ENCODE measurements at places on chromosomes 3 and 15. TPM values are rescaled to one million over a fixed set of nuclear protein-coding genes. Genes with fewer than 3 reads are reported as not detected.

Gene POLQ
- 0.30 TPM for total RNA-seq

DNA sequence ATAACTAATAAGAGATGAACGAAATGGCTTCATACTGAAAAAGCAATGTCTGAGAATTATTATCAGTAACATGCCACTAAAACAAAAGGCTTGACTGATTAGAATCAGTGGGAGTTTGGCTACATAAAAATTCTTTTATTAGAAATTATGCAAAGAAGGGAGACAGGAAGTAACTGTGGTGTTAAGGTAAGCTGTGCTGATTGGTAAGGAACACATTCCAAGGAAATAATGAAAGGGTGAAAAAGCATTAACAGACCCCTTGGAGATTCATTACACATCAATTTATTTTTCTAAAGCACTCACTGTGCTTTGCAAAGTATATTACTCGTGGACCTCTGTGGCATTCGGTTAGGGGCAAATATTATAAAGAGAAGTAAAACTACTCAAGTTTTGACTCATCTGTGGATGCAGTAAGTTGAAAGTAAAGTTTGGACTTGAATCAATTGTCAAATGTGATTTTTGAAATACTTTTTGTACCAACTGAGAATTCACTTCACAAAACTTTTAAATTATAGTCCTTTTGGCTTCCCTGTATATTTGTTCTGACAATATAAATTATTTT is 176.1 kb upstream of the ZPLD1 start:
- H3K27ac ChIP-seq = no peak overlapping the region
- no peaks in the 10 kb centered on the region for H3K4me1 ChIP-seq
- no peak for DNase-seq
- H3K27me3 ChIP-seq = no peaks in the 10 kb centered on the region
- no peaks in the 10 kb centered on the region for H3K36me3 ChIP-seq
- H3K4me3 ChIP-seq = no peak overlapping the region

Gene CHP1
- 25.5 TPM for total RNA-seq

Gene PIERCE2
- total RNA-seq = not detected

DNA sequence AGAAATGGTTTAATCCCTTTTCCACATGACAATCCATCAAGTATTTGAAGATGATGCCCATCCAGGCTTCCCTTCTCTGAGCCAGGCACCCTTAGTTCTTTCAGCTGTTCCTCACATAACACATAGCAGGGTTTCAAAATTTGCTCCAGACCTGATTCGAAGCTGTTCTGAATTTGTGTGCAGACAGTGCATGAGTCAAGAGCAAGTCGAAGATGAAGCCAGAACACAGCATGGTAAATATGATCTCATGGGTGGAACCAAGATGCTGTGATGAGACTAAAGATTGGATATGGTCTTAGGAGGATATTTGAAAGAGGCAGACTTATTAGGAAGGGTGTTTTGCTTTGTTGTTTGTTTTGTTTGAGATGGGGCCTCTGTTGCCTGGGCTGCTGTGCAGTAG is 32.6 kb upstream of the PDE8A start:
- DNase-seq = no peak
- no peak overlapping the region for H3K4me3 ChIP-seq
- no peaks in the 10 kb centered on the region for H3K36me3 ChIP-seq
- H3K27ac ChIP-seq = no peak overlapping the region

DNA sequence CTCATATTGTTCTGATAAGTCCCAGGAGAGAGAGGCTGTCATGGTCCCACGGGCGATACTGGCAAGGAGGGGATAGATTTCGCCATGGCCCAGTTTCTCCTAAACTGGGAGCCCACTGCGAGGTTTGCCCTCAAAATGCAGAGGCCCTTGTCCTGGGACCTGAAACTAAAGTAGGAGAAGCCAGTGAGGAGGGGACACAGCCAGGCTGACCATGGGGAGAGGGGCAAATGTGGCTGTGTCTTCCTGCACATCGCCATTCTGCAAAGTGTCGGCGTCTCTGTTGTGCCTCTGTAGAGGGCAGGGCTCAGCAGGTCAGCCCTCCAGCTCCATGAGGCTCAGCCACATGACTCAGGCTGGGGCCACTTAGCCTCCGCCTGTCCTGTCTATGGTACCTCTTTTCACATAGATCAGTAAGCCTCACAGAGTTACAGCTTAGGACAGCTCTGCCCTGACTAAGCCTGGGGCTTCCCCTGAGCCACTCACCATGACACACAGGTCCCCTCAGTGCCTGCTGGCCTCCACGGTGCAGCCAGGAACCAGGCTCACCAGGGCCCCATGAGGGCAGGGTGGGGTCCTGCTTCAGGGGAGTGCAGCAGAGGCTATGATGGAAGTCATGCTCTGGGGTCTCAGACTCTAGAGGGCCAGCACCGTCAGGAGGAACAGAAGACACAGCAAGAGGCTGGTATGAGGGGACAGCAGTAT is 28.6 kb upstream of the PLXNA1 start:
- no peaks in the 10 kb centered on the region for H3K36me3 ChIP-seq

Gene CNTN4
- total RNA-seq = not detected

DNA sequence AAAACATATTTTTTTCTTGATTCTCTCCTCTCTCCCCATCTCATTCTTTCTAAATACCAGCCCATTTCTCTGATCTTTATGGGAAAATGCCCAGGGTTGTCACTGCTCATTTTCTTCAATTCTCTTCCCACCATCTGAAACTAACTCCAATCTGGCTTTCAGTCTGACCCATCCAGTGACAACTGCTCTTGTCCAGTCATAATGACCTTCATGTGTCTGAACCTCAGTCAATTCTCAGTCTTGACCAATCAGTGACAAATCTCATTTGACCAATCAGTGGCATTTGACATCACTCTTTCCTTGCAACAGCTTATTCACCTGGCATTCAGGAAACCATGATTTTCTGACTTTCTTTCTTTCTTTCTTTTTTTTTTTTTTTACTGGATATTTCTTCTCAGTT is 15.1 kb downstream of the VEPH1 start:
- H3K27me3 ChIP-seq = no peaks in the 10 kb centered on the region
- DNase-seq = no peak
- no peak overlapping the region for H3K4me3 ChIP-seq
- H3K27ac ChIP-seq = no peak overlapping the region

DNA sequence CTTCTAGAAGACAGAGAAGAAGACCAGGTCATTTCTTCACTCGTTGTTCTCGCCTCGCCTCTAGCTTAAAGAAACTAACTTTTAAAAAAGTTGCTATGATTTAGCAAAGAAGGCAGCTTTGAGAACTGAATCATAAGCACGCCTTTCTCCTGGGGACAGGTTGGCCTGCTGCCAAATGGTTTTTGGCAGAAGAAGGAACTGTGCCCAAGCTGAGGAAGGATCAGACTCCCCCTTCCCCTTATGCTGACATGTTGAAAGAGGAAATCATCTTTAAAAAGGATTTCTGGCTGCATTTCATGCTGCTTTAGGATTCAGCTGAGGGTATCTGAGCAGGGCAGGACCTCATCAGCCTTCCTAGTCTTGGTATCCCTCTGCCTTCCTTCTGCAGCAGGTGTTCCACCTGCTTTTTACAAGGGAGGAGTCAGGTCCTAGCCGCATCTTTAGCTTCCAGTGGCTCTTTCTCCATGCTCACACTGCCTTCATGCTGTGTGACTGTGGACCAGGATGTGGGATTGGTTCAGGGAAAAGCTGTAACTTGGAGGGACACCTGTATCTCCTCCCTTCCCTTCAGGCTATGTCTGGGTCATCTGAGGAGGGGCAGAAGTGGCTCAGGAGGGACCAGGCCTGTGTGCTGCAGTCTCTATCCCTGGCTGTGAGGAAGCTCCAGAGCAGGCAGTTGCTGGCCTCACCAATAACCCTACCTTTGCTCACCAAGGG is 34.1 kb upstream of the HACD2 start:
- no peak for DNase-seq
- no peaks in the 10 kb centered on the region for H3K27me3 ChIP-seq
- no peaks in the 10 kb centered on the region for H3K36me3 ChIP-seq
- no peaks in the 10 kb centered on the region for H3K4me1 ChIP-seq
- H3K4me3 ChIP-seq = no peak overlapping the region
- H3K27ac ChIP-seq = no peak overlapping the region

- no peak overlapping the region for H3K27ac ChIP-seq
- no peaks in the 10 kb centered on the region for H3K4me1 ChIP-seq
- no peaks in the 10 kb centered on the region for H3K36me3 ChIP-seq
- no peak overlapping the region for H3K4me3 ChIP-seq
Measured at GRCh38 chr15:39735120-39735717, 47.4 kb downstream of the FSIP1 start.

DNA sequence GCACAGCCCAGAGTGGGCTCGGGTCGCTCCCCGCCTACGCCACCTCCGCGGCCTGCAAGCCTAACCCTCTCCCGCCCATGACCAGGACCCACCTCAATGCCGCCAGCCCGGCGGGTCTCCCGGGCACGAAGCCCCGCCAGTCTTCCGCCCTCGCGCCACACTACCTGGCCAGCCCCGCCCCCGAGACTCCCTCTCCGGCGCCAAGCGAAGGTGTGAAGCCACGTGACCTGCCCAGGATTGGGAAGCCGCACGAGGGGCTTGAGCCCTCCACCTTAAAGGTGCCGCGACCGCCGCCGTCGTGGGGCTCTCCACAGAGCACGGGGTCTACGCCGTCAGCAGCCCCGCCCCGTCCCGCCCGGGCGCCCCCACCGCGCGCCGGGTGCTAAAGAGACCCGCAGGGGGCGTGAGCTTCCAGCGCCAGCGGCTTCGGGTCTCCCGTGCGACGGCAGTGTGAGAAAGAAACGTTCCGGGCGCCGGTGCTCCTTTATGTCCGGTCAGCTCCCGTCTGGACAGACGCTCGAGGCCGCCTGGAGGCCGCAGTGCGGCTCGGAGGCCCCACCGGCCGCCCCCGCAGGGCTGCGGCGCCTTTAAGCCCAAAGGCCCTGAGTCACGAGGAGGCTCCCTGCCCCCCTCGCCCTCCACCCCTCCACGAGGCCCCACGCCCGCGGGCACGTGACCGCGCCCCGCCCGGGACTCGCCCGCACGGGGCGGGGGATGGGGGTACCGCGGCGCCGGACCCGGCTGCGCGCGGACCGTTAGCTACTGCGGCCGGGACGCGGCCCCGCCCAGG is at the start of gene CPEB1:
CPEB1 (minus strand) TSS at position 319 of the 790 bp plus-strand sequence. CDS start 18,904 bp downstream, outside the sequence.
- peaks cover 48% of the 10 kb centered on the region for H3K27me3 ChIP-seq
- H3K4me1 ChIP-seq = peaks cover 18% of the 10 kb centered on the region
- peak; percentile 16 for DNase-seq
- H3K27ac ChIP-seq = no peak within 1 kb of the TSS
- H3K36me3 ChIP-seq = no peaks in the 10 kb centered on the region
- peak within 1 kb of the TSS; percentile 24 for H3K4me3 ChIP-seq

Gene HRH1
- total RNA-seq = not detected

- peaks cover 3% of the 10 kb centered on the region for H3K27me3 ChIP-seq
- no peaks in the 10 kb centered on the region for H3K36me3 ChIP-seq
- H3K27ac ChIP-seq = no peak overlapping the region
- peaks cover 37% of the 10 kb centered on the region for H3K4me1 ChIP-seq
- peak; percentile 22 for DNase-seq
Measured at GRCh38 chr3:143119974-143120715, 574 bp downstream of the CHST2 start.

- no peak for DNase-seq
- H3K36me3 ChIP-seq = no peaks in the 10 kb centered on the region
- peaks cover under 1% of the 10 kb centered on the region for H3K27me3 ChIP-seq
- no peak overlapping the region for H3K27ac ChIP-seq
Measured at GRCh38 chr3:134367869-134368750, 6.1 kb downstream of the AMOTL2 start.

- no peaks in the 10 kb centered on the region for H3K4me1 ChIP-seq
- H3K4me3 ChIP-seq = no peak overlapping the region
- H3K27me3 ChIP-seq = no peaks in the 10 kb centered on the region
- H3K36me3 ChIP-seq = no peaks in the 10 kb centered on the region
Measured at GRCh38 chr3:149414557-149415231, 37.2 kb upstream of the TM4SF1 start.

GRCh38 chr3:33202711-33203457 is 15.7 kb downstream of the SUSD5 start:
- no peaks in the 10 kb centered on the region for H3K36me3 ChIP-seq
- no peak for DNase-seq
- H3K27ac ChIP-seq = no peak overlapping the region
- no peaks in the 10 kb centered on the region for H3K27me3 ChIP-seq
- no peak overlapping the region for H3K4me3 ChIP-seq

Gene SEMA5B
- 0.22 TPM for total RNA-seq

Gene CLDN16
- not detected for total RNA-seq

Gene SLC12A8
- 0.38 TPM for total RNA-seq

Gene ECE2
- not detected for total RNA-seq

- H3K36me3 ChIP-seq = no peaks in the 10 kb centered on the region
- H3K27ac ChIP-seq = no peak overlapping the region
- H3K27me3 ChIP-seq = no peaks in the 10 kb centered on the region
- DNase-seq = no peak
- no peaks in the 10 kb centered on the region for H3K4me1 ChIP-seq
Measured at GRCh38 chr15:42151736-42152135, 4.7 kb downstream of the PLA2G4F start.

Gene UCN2
- not detected for total RNA-seq

Gene TEX9
- total RNA-seq = 1.3 TPM

Gene KCNH8
- total RNA-seq = not detected

- H3K36me3 ChIP-seq = peaks cover 3% of the 10 kb centered on the region
- no peaks in the 10 kb centered on the region for H3K27me3 ChIP-seq
- peaks cover 19% of the 10 kb centered on the region for H3K4me1 ChIP-seq
- H3K4me3 ChIP-seq = no peak overlapping the region
- DNase-seq = no peak
- peak overlapping the region; percentile 45 for H3K27ac ChIP-seq
Measured at GRCh38 chr3:63934041-63934866, 22.1 kb upstream of the SCAANT1 start.

GRCh38 chr3:45975686-45976085 is 19.9 kb downstream of the FYCO1 start:
- H3K4me3 ChIP-seq = no peak overlapping the region
- H3K27ac ChIP-seq = peak overlapping the region; percentile 47
- no peak for DNase-seq
- no peaks in the 10 kb centered on the region for H3K27me3 ChIP-seq

DNA sequence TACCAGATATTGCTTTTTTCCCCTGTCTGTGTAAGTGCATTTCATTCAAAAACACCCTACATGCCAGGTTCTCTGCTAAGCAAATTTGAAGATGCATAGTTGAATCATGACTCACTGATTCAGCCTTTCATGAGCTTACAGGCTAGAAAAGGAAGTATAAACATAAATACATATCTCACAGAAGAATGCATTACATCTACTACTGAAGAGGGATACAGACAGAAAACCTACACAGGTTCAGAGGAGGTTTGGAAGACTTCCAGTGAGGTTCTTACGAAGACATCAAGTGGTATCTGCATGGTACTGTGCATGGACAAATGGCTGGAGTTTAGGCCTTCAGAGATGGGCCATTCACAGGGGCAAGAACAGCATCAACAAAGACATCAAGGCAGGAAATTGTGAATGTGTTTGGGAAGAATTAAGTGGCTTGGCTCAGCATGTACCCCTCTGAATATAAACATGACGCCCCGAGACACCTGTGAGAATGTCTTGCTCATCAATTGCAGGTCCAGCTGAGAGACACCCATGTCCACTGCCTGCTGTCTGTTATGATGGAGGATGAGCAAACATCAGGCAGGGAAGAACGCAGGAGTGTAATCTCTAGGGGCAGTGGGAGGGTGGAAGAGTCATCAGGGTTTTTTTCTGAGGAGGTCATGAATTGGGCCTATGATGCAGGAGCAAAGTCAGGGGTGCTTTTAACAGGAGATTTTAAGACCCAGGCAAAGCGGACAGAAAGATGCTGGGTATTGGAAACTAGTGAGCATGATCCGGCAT is 105.1 kb upstream of the GALNT15 start:
- H3K36me3 ChIP-seq = no peaks in the 10 kb centered on the region
- no peak overlapping the region for H3K4me3 ChIP-seq
- DNase-seq = no peak
- no peak overlapping the region for H3K27ac ChIP-seq
- no peaks in the 10 kb centered on the region for H3K4me1 ChIP-seq
- H3K27me3 ChIP-seq = no peaks in the 10 kb centered on the region

Measured in CD4-positive, alpha-beta T cell (primary cell).